Type B pancreatic cell (in vitro differentiated cells): ENCODE measurements at places on chromosomes 3 and 15. TPM values are rescaled to one million over a fixed set of nuclear protein-coding genes. Genes with fewer than 3 reads are reported as not detected.

The ITPKA gene
- 1.5 and 1.9 TPM in 2 replicates for total RNA-seq

The SERINC4 gene
- 0.14 and 0.17 TPM in 2 replicates for total RNA-seq

The ANKDD1A gene
- 2.3 and 3.2 TPM in 2 replicates for total RNA-seq

The MNS1 gene
- 2.9 and 9.0 TPM in 2 replicates for total RNA-seq

The SPTBN5 gene
- 3.1 and 4.2 TPM in 2 replicates for total RNA-seq

The GOLGA8S gene
- total RNA-seq = 0.19 TPM in 1 of 2 replicates, not detected in the other

The RAB5A gene
- 55.0 and 70.5 TPM in 2 replicates for total RNA-seq

The ATP2B2 gene
- total RNA-seq = 0.31 and 0.76 TPM in 2 replicates

The DHFR2 gene
- total RNA-seq = 7.1 and 8.0 TPM in 2 replicates

The TM4SF18 gene
- total RNA-seq = 0.33 TPM in 1 of 2 replicates, not detected in the other

The ATP13A4 gene
- 10.2 and 11.4 TPM in 2 replicates for total RNA-seq

The SGO1 gene
- total RNA-seq = 8.1 and 18.8 TPM in 2 replicates

The ANKUB1 gene
- 0.82 TPM in 1 of 2 replicates, not detected in the other for total RNA-seq

The CSPG5 gene
- 1.2 and 2.1 TPM in 2 replicates for total RNA-seq

The SPESP1 gene
- not detected in 2 replicates for total RNA-seq

- no peaks in the 10 kb centered on the region for H3K4me1 ChIP-seq
- no peak overlapping the region for H3K4me3 ChIP-seq
- H3K36me3 ChIP-seq = no peaks in the 10 kb centered on the region
- no peak for DNase-seq
Measured at GRCh38 chr3:13141991-13142412, 68.8 kb upstream of the IQSEC1 start.

- no peak for DNase-seq
- no peaks in the 10 kb centered on the region for H3K4me1 ChIP-seq
- H3K4me3 ChIP-seq = no peak overlapping the region
- H3K27ac ChIP-seq = no peak overlapping the region
- H3K27me3 ChIP-seq = no peaks in the 10 kb centered on the region
Measured at GRCh38 chr3:78275420-78275852, 1235.5 kb downstream of the ROBO2 start.

GRCh38 chr15:78921940-78922339, 22.9 kb downstream of the CTSH start:
- peaks cover 13% of the 10 kb centered on the region for H3K36me3 ChIP-seq
- peak; percentile 53 for DNase-seq
- no peak overlapping the region for H3K27ac ChIP-seq
- H3K27me3 ChIP-seq = no peaks in the 10 kb centered on the region
- H3K4me3 ChIP-seq = no peak overlapping the region

DNA sequence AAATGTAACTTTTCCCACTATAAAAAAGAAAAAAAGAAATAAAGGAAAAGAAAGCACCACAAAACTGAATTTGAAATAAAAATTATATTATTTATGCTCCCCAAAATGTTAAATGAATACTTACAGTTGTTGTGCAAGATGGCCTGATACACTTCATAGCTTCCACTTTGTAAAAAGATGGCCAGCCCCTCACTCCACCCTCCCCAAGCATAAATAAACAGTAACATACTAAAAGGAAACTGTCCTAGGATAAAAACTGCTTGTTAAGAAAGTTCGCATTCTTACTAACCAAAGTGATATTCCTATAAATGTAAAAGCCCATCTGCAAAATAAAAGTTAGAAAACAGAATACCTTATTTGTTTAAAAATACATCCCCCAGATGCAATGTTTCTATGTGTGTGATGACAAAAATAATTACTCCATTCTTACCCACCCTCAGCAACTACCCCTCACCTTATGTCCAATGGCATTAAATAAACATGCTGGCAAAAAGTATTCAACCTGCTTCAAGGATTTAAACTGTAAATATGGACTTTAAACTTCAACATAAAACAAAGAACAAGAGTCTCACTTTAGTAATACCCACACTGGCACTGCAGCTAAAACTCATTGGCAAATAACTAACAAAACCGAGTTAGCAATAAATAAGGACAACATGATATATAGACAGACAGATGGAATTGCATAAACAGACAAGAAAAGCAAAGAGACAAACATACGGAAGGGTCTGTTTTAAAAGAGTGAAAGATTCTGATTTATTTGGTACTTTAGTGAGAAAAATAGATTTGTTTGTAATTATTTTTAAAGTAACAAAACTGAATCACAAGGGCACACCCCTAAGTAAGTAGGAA, 47.7 kb downstream of the ZBTB20 start:
- H3K27me3 ChIP-seq = no peaks in the 10 kb centered on the region
- DNase-seq = no peak
- H3K4me1 ChIP-seq = peaks cover 19% of the 10 kb centered on the region
- H3K27ac ChIP-seq = peak overlapping the region; percentile 81
- peak overlapping the region; percentile 84 for H3K4me3 ChIP-seq

DNA sequence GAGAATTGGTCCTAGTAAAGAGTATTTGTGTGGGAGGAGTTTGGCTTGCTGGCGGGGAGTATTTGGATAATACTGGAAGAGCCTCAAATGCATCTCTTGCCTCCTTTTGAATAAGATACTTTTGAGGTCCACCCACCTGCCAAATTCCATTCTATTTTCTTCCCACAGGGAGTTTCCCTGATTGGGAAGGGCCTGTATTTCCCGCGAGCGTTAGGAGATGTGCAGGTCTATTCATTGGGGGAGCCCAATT, 406 bp upstream of the RASA2 start:
- H3K27ac ChIP-seq = peak overlapping the region; percentile 94
- peak overlapping the region; percentile 90 for H3K4me3 ChIP-seq
- peaks cover 6% of the 10 kb centered on the region for H3K36me3 ChIP-seq
- H3K27me3 ChIP-seq = peaks cover 3% of the 10 kb centered on the region
- peaks cover 25% of the 10 kb centered on the region for H3K4me1 ChIP-seq

GRCh38 chr3:192696943-192697587, 30.3 kb downstream of the FGF12 start:
- no peaks in the 10 kb centered on the region for H3K36me3 ChIP-seq
- H3K4me3 ChIP-seq = no peak overlapping the region
- H3K27me3 ChIP-seq = peaks cover 3% of the 10 kb centered on the region
- H3K27ac ChIP-seq = no peak overlapping the region
- no peak for DNase-seq

GRCh38 chr3:122680475-122681283, at the start of gene PARP14:
PARP14 (plus strand) TSS chr3:122680839; CDS start chr3:122680884, 45 bp downstream.
- peaks cover 10% of the 10 kb centered on the region for H3K27me3 ChIP-seq
- H3K36me3 ChIP-seq = peaks cover 4% of the 10 kb centered on the region
- H3K27ac ChIP-seq = peak within 1 kb of the TSS; percentile 87

DNA sequence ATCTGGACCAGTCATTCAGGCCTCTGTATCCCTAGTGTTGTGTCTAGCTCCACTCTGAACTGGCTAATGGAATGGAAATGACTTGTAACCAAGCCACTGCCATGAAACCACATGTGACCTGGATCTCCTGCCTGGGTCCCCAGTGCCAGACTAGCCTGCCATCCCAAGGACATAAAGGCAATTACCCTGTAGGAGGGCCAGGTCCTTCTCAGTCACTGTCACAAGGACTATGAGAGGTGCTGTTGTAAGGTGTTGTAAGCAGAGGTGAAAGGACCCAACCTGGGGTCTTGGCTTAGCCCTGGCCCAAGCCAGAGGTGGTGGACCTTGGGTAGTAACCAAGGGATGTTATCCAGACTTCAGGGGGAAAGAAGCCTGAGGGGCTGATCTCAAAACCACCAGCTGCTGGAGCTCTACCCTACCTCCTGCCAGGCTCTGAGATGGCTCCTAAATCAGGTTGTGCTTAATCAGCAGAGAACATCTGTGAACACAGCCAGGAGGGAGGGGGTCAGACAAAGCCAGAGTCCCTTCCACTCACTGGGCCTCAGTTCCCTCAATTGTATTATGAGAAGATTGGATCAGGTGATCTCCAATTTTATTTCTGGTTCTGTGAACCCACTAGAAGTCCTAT, 15.7 kb upstream of the KLHL24 start:
- H3K4me3 ChIP-seq = no peak overlapping the region
- H3K4me1 ChIP-seq = no peaks in the 10 kb centered on the region
- H3K36me3 ChIP-seq = no peaks in the 10 kb centered on the region
- DNase-seq = no peak
- peaks cover 7% of the 10 kb centered on the region for H3K27me3 ChIP-seq

- H3K27me3 ChIP-seq = no peaks in the 10 kb centered on the region
- peaks cover 9% of the 10 kb centered on the region for H3K4me1 ChIP-seq
- no peak overlapping the region for H3K27ac ChIP-seq
- H3K36me3 ChIP-seq = peaks cover 18% of the 10 kb centered on the region
- DNase-seq = no peak
Measured at GRCh38 chr3:128113817-128114794, 9.5 kb downstream of the RUVBL1 start.

DNA sequence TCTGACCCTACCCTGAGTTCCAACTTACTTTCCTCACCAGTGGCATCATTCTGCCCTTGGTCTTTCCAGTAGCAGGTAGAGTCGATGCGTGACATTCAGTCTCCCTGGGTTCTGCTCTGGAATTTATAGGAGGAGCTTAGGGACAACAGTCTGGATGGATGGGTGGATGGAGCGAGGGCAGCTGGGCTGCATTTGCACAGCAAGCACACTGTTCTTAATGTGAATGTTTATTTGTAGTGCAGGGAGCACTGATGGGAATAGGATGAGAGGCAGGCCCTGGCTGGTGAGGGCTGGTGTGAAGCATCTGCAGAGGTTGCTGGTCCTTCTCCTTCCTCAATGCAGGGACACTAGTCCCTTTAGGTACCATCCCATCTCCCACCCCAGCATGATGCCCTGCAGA, 176.2 kb downstream of the EPHB1 start:
- no peak for DNase-seq
- H3K36me3 ChIP-seq = peaks cover 4% of the 10 kb centered on the region
- no peak overlapping the region for H3K27ac ChIP-seq
- H3K4me3 ChIP-seq = no peak overlapping the region

DNA sequence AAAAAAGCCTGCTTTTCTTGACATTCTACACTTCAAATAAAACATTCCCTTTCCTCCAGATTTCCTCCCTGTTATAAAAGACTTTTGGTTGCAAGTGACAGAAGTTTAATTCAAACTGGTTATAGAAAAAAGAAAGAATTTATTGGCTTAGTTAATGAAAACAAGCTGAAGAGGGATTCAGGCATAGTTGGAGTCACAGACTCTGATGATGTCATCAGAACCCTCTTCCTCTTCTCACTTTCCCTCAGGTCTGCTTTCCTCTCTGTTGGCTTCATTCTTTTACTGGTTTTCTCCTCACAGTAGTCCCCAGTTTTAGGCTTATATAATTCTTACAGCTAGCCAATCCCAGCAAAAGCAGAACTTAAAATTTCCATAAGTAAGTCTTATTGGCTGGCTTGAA, 32.0 kb upstream of the MBNL1 start:
- H3K4me1 ChIP-seq = peaks cover 8% of the 10 kb centered on the region
- DNase-seq = no peak
- H3K27ac ChIP-seq = peak overlapping the region; percentile 55
- H3K36me3 ChIP-seq = no peaks in the 10 kb centered on the region
- no peak overlapping the region for H3K4me3 ChIP-seq

GRCh38 chr3:132079147-132079546, 44.3 kb upstream of the CPNE4 start:
- H3K4me3 ChIP-seq = no peak overlapping the region
- no peaks in the 10 kb centered on the region for H3K4me1 ChIP-seq
- H3K36me3 ChIP-seq = no peaks in the 10 kb centered on the region
- no peak overlapping the region for H3K27ac ChIP-seq
- peaks cover 3% of the 10 kb centered on the region for H3K27me3 ChIP-seq
- no peak for DNase-seq

DNA sequence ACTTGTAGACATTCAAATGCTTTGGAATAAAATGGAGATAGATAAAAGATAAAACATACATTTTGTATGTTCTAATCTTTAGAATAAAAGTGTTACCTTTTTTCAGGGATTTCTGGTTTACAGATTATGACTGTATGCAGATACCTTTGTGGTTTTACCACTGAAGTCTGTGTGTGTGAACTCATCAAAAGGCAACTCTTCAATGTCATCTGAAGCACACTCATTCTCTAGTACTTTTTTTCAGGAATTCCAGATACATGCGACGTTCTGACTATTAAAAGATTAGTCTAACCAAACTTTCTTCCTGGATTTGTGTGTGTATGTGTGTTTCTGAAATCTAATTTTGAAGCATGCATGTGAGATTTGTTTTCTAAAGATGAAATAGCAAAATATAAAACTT, 188.6 kb downstream of the NLGN1 start:
- DNase-seq = no peak
- peak overlapping the region; percentile 96 for H3K4me3 ChIP-seq
- peaks cover 35% of the 10 kb centered on the region for H3K27me3 ChIP-seq
- H3K27ac ChIP-seq = no peak overlapping the region

- no peaks in the 10 kb centered on the region for H3K4me1 ChIP-seq
- no peak overlapping the region for H3K4me3 ChIP-seq
- DNase-seq = no peak
- H3K27me3 ChIP-seq = peaks cover 6% of the 10 kb centered on the region
- no peaks in the 10 kb centered on the region for H3K36me3 ChIP-seq
Measured at GRCh38 chr15:79549196-79549595, 117.1 kb downstream of the MINAR1 start.

- no peak overlapping the region for H3K27ac ChIP-seq
- no peaks in the 10 kb centered on the region for H3K36me3 ChIP-seq
- DNase-seq = no peak
Measured at GRCh38 chr3:134795746-134796280, 753 bp downstream of the EPHB1 start.
